ENCODE measurements at places on chromosomes 11 and 22.
A peak's percentile ranks its signal among the peaks of the same experiment; 100 is the strongest.

GRCh38 chr22:27627901-27628300, 173.7 kb downstream of the MN1 start:
- DNase-seq, result no peak

DNA sequence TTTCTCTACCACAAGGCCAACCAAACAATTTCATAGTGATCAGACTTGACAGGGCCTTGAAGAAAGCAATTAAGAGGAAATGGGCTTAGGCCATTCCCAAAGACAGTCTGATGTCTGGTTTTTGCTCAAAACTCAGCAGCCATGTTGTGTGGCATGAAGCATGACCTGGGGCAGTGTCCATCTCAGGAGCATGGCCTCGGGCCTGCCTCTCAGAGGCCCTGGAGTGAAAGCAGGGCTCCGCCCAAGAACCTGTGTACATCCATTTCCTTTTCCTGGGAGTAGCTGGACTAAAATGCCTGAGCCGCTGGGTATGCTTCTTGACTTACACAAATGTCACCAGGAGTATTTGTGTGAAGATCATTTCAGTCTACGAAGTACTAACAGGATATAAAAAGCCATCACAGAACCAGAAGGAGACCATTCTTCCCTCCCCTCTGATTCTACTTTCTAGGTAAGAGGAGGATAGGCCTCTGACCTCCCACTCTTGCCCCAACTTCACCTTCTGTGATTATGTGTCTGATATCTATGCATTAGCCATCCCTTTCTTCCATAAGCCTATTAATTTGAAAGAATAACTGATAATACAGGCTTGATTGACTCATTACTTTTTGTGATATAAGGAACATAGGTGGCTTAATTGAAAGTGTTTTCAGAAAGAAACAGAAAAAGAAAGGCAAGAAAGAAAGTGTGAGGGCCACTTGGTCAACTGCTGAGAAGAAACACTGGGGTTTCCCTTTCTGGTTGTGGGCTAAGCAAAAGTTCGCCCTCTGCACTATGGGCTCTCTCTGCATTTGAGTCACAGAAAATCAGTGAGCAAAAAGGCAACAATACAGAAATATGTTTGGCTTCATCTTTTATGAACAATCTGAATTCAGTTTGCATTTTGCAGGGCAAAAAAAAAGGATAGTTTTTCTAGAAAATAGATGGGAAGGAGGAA, 188.6 kb upstream of the MTMR2 start:
- no peak for DNase-seq

GRCh38 chr11:12701811-12702592, 27.8 kb downstream of the TEAD1 start:
- DNase-seq, result no peak

DNA sequence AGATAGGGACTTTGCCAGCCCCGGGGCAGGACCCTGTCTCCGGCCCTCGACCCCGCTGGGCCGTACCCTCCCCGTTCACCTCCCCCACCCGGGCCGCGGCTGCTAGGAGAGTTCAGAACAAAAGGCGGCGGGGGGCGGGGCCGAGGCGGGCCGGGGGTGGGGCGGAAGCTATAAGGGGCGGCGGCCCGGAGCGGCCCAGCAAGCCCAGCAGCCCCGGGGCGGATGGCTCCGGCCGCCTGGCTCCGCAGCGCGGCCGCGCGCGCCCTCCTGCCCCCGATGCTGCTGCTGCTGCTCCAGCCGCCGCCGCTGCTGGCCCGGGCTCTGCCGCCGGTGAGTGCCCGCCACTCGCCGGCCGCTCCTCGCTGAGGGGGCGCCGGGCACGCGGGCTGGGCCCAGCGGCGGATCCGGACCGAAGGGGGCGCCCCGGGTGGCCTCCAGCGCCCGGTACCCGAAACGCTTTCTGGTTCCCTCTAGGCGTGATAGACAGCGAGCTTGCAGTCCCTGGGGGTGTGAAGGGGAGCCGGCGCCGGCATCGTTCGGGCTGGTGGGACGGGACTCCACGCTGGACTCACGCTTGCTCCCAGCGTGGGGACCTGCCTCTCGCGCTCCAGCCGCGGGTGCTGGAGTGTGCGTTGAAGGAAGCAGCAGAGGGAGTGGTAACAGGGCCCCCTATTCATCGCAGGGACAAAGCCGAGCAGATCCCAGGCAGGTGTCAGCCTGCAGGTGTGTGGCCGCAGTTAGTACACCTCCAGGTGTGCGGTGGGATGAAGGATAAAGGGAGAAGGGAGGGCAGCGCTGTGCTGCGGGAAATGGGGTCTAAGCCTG, at the start of gene MMP11:
TSS of gene MMP11 (plus strand) at position 201 of the 825 bp plus-strand sequence. CDS start at position 223, 22 bp downstream.
- DNase-seq, result no peak

DNA sequence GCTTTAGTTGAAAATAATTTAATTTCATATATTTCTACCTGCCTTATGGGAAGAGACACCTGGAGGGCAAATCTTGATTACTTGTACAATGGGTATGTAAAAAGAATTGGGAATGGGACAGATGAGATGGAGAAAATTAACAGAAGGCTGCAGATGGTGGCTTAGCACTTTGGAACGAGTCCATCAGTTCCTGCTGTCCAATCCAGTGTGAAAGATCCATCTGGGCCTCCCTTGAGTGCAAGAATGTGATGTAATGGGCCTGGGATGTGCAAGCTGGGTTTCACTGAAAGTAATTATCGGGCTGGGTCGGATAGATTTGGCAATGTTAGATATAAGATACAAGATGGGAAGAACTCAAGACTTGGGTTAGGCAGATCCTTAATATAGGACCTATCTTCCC, 42.0 kb downstream of the CECR2 start:
- no peak for DNase-seq

- DNase-seq, result no peak
These were observed 4.2 kb upstream of the NFAM1 start for GRCh38 chr22:42436404-42436803.

- DNase-seq, result no peak
These were observed 52.2 kb downstream of the BIRC2 start for GRCh38 chr11:102399189-102399588.

DNA sequence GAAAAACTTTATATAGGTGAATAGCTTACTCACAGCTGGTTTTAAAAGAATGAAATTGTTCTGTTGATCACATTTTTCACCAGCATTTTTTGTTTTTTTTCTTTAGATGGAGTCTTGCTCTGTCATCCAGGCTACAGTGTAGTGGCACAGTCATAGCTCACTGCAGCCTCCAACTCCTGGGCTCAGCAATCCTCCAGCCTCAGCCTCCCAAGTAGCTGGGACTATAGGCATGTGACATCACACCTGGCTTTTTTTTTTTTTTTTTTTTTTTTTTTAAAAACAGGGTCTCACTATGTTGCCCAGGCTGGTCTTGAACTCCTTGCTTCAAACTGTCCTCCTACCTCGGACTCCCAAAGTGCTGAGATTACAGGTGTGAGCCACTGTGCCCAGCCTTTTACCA, 3.6 kb downstream of the PACS1 start:
- no peak for DNase-seq

DNA sequence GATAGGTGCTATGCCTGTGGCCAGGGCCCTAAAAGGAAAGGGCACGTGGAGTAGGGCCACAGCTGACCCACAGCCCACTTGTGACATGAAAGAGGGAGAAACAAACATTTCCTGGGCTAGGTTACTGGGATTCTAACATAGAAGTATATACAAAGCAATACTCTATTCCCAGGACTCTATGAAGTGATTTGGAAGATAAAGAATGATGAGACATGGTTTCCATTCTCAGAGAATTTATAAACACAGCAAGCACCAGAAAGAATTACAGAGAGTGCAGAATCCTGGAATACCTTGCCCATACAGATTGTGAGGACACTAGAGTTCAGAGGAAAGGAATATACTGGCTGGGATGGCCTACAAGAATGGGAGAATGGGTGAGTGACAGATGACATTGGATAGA, 86.4 kb downstream of the KIRREL3 start:
- DNase-seq, result no peak

DNA sequence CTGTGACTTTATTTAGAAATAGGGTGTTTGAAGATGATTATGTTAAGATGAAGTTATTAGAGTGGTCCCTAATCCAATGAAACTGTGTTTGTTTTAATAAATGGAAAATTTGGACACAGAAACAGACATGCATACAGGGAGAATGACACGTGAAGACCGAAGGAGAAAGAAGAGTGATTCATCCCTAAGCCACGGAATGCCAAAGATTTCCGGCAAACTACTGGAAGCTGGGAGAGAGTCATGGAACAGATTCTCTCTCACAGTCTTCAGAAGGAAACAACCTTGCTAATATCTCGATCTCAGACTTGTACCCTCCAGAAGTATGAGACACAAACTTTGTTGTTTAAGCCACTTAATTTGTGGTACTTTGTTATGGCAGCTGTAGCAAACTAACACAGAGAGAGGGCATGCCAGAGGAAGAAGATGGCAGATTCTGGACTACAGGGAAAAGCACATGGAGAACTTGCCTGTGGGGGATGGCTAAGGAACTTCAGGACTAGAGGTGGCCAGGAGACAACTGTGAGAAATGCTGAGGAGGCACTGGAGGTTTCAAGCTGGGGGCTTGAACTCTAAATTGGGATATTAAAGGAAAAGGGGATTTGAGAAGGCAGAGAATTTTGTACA, 733.5 kb upstream of the CCDC90B start:
- DNase-seq, result peak; percentile 25

GRCh38 chr22:28792491-28793383, 7.6 kb downstream of the XBP1 start:
- no peak for DNase-seq
